ENCODE measurements at places on chromosomes 3 and 15.

DNA sequence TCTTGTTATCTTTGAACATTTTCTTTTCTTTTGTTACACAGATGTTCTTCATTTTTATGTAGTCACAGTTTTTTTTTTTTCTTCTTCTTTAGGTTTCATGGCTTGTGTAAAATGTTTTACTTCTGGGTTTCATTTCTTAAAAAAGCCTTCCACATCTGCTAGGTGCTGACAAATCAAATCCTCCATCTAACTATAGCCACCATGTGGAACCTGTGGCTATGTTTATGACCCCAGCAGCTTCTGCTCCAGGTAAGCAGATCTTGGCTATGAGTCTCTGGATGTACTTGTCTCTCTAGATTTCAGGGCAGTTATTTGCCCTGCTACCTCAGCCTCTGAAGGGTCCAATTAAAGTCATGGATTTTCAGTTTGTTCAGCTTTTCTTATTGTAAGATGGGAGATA is 44.5 kb downstream of the OXSM start:
- DNase-seq, result no peak

- DNase-seq, result peak; percentile 42
Measured at GRCh38 chr15:68699881-68700454, 120.7 kb downstream of the ANP32A start.

- DNase-seq, result no peak
Measured at GRCh38 chr3:152327203-152327602, 58.5 kb downstream of the MBNL1 start.

DNA sequence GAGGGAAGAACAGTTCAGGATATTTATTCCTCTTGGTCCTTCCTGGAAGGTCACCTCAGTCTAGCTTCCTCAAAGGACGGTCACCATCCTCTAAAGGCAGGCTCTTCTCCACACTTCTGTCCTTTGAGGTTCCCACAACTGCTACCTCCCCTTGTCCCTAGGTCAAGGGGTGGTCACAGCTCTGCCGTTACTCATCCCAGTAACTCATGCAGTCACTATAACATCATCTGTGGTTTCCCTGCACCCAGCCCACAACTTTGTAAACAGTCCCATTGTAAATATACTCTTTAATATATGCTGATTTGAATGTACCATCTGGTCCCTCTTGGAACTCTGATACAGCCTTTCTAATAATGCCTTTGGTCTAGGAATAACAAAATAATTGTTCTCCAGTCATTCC is 887.4 kb downstream of the FHIT start:
- no peak for DNase-seq

DNA sequence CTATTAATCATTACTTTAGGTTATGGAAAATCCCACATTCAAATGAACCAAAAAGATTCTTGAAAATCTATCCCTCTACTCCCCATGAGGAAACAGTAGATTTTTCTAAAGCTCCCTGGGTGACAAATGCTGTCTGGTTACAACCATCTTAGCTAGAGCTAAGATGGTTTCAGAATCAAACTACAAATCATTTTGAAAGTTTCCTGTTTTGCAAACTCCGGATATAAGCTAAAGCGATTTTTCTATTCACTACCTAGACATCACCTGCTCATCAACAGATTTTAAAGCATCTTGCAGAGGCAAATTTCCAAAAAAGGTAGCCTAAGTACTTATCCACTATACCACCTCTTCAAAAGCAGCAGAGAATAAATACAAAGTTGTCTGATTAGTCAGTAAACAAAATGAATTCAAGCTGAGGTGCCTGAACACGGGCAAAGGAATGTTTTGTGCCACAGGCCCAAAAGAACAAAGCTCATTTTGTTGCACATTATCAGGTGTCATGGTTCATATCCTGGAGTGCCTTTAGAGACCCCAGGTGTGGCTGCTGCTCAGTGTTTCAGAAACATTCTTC is 204.9 kb downstream of the TNIK start:
- DNase-seq, result no peak

- DNase-seq, result no peak
Measured at GRCh38 chr15:86557018-86557550, 477.4 kb downstream of the AGBL1 start.

DNA sequence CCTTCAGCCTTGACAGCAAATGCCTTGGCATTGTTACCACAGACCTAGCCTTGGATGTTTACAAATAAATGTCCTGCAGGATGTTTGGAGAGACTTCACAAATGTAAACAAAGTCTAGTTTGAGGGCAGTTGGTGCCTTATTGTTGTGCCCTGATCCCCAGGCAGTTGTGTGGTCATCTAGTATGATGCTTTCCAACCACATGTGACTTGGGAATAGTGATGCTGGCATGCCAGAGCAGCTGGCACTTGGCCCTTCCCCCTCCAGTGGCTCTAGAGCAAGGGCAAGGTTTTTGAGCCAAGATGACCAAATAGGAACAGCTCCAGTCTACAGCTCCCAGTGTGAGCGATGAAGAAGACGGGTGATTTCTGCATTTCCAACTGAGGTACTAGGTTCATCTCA is 258.2 kb downstream of the ADAMTS17 start:
- DNase-seq, result no peak

- DNase-seq, result no peak
Measured at GRCh38 chr15:47196048-47196447, 521.3 kb upstream of the SEMA6D start.

DNA sequence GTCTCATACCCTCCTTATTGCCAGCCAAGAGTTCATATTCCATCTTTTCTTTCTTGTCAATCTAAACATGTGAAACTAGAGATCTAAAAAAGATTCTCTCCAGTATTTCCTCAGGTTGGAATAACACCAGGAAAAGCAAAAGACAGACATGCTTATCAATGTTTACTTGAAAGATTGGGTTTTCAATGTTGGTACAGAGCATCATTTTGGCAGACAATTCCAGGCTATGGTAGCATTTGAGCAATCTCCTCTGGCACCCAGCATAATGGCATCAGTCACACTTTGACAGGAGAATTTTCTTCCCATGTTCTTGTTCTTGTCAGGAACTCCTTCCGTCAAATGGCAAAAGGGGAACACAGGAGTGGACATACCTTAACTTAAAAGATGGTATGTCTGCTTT is 61.0 kb upstream of the RARB start:
- no peak for DNase-seq
